Colonic mucosa (tissue), 4 donors: ENCODE measurements at places on chromosomes 16 and 17. TPM values are rescaled to one million over a fixed set of nuclear protein-coding genes. Genes with fewer than 3 reads are reported as not detected.

DNA sequence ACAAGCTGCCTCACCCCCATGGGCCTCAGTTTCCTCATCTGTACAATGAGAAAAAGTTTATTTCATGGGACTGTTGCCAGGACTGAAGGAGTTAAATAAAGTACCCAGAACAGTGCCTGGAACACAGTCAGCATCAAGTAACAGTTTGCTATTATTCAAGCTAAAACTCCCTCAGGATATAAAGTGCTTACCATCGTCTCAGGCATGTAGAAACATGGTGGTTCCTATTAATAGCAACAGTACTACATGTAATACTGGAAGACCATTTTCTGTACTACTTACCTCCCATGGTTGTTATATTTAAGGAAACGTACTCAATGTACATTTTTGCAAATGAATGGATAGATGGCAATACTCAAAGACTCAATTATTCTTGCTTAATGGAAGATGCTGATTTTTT, 93.4 kb downstream of the NCOR1 start:
- no peak for DNase-seq

GRCh38 chr17:8681170-8681949, 50.8 kb upstream of the MYH10 start:
- no peak for DNase-seq

GRCh38 chr17:59762049-59762823, 54.8 kb downstream of the VMP1 start:
- no peak for DNase-seq

DNA sequence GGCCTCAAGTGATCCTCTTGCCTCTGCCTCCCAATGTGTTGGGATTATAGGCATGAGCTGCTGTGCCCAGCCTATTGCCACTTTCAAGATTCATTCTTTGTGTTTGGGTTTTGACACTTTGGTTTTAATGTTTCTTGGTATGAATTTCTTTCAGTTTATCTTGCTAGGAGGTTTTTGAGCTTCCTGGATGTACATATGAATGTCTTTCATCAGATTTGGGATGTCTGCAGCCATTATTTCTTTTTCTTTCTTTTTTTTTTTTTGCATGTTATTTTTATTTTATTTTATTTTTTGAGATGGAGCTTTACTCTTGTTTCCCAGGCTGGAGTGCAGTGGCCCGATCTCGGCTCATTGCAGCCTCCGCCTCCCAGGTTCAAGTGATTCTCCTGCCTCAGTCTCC, 18.5 kb downstream of the MRPL45 start:
- DNase-seq: no peak

Gene OR1F1
- not detected for total RNA-seq

Gene TNFRSF13B
- total RNA-seq: 1.1 TPM

Gene SLC22A31
- 1.3 TPM for total RNA-seq

GRCh38 chr17:35069311-35069710, 5.8 kb upstream of the RFFL start:
- no peak for DNase-seq

GRCh38 chr16:66116163-66117002, 250.1 kb upstream of the CDH5 start:
- no peak for DNase-seq
